ENCODE measurements at places on chromosomes 3 and 15.

DNA sequence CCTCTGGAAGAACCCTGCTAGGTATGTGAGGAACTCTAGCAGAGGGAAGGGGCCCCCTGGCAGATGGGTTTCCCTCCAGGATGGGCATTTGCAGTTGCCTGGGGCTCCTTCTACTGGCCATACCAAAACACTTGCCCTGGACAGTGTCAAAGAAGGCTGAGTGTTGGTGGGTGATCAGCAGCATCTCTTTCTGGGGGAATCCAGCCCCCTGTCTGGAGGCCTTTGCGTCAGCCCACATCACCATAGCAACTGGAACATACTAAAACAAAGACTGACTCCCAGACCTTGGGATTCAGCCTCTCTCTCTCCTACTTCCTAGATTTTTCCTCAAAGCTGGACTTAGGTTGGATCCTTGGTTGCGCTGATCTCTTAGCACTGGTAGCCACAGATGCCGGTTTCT, 8.1 kb downstream of the CEMIP start:
- DNase-seq = no peak

- no peak for DNase-seq
Measured at GRCh38 chr3:39413691-39414420, 7.3 kb downstream of the RPSA start.

DNA sequence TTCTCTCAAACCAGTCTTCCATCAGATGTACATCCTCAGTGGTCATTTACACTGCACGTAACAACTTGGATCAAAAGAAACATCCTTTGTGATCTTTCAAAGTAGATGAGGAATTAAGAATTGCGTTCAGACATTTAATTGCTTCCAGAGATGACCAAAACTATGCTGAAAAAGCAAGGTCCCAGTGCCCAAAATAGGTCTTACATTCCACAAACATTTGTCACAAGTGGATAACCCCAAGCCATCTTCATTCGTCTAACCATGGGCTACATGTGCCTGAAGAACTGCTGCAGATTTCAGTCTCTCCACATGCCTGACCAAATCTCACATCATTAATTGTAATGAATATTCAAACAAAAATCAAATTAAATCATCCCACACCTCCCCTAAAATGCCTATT, 273.6 kb downstream of the SHOX2 start:
- no peak for DNase-seq

DNA sequence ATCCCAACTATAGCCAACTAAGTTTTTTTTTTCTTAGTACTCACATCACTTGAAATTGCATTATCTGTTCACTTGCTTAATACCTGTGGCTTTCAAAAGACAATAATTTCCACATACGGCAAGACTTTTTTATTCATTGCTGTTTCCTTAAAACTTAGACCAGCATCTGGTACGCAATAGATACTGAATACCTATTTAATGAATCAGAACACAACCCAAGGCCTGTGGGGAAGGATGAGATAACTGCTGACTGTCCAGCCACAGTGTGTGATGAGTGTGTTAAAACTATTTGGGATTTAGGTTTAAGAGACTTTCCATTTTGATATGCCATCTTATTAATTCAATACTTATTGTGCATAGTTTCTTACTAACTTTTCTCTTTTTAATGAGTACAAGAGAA, 988.7 kb downstream of the NTRK3 start:
- no peak for DNase-seq

DNA sequence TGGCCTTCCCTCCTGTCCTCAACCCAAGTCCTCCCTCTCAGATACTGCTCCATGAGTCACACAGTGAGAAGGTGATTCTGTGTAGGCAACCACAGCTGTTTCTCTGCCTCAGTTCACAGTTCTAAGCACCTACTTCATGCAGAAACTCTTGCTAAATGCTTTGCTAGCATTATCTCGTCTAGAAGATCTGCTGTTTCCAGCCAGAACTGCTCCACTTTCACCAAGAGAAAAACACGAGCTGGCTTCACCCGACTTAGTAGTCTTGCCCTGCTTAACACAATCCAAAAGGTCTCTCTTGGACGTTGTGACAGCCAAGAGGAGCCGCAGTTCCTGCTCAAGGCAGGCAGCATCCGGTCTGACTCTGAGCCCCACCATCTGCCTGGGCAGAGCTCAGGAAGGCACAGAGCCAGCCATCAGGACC, 272.1 kb downstream of the UACA start:
- no peak for DNase-seq

- DNase-seq = no peak
Measured at GRCh38 chr3:95752199-95752598, 1062.2 kb upstream of the EPHA6 start.

- DNase-seq = peak; percentile 17
Measured at GRCh38 chr3:119559441-119559963, at the start of gene CD80. Gene CD80 (minus strand): TSS chr3:119559614. CDS start chr3:119557728, 1,886 bp downstream.

- no peak for DNase-seq
Measured at GRCh38 chr15:99916668-99917223, 183.5 kb upstream of the LYSMD4 start.

DNA sequence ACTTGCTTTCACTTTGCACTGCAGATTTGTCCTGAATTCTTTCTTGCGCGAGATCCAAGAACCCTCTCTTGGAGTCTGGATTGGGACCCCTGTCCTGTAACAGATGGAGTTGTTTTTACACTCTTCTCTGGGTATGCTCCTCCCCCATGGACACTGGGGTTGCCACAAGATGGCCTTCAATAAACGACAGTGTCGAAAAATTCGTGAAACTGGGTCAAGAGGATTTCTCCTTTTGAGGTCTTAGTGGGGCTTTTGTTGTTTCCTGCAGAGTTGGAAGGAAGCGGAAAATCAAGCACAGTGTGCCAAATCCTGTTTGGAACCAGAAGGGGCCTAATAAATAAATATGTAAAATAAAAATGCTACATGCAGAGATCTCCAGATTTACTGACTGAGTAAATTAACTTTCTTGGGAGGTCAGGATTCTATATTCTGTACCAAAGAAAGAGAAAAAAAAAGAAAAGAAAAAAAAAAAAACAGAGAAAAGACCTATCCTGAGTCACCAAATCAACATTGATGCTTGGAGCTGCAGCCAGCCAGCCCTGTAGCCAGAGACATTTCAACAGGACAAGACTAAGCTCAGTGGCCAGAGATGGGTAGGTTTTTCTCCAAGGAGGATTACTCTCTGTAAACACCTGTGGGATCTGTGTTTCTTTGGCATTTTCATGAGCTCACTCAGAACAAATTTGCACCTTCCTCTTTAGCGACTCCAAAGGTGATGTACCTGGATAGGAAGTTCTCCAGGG, 24.8 kb downstream of the CCDC80 start:
- DNase-seq = no peak

GRCh38 chr15:90031231-90031791, 30.2 kb downstream of the ZNF710 start:
- no peak for DNase-seq

DNA sequence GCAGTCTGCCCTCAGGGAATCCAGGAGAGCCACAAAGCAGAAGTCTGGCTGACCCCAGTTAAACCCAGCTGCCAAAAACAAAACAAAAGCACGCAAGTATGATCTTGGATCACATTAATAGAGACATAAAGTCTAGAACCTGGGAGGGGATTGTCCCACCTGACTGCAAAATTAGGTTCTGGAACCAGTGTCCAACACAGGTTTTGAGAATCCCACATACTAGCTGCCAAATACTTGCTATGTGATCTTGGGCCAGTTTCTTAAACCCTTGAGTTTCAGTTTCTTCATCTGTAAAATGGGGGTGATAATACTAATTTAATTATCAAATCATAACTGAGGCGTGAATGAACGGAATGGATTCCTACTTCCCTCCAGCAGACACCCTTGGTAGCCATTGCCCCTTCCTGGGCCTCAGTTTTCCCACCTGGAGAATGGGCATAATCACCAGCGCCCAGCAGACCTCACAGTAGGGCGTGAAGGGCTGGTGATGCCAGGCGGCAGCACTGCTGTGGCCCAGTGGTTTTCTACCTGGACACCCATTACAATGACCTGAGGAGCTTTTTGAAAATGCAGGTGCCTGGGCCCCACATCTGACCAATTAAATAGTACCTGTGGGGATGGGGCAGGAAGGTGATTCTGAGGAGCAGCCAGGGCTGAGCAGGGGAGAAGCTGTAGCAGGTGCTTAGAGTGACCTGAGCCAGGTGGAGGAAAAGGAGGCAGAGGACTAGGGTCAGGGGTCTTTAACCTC, 32.2 kb downstream of the GRIP2 start:
- DNase-seq = no peak

DNA sequence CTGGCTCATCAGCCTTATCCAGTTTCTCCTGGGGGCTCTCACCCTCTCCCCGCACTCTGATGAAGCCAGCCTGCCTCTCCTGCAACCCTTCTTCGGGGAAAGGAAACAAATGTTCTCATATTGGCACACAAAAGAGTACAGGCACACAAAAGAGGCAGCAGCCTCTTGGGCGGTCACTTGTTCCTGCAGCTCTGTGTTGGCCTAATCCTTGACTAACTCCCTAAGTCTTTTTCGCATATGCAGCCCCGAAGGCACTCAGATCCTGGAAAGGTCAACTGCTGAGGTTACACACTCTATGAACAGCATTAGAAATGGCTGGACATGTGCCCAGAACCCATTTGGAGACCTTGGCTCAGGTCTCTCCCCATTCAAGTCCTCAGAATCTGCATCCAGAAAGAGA, 7.4 kb upstream of the CAMP start:
- DNase-seq = no peak

- no peak for DNase-seq
Measured at GRCh38 chr15:47813748-47814384, 96.6 kb downstream of the SEMA6D start.

GRCh38 chr3:51637941-51638471, 33.0 kb upstream of the TEX264 start:
- DNase-seq = peak; percentile 25

DNA sequence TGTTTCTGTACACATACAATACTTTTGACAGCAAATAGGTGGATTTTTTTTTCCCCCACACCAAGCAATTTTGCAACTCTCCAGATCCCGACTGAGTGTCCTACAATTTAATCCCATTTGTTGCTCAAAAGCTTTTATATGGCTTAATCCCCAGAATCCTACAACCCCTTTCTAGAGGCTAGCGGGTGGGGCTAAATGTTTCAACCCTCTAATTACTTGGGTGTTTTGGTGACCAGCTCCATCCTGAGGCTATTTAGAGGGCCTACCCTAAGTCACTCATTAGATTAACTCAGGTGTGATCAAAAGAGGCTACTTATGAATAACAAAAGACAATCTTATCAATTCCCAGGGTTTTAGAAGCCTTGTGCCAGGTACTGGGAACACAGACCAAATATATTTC, 21.0 kb upstream of the FBXL2 start:
- no peak for DNase-seq

DNA sequence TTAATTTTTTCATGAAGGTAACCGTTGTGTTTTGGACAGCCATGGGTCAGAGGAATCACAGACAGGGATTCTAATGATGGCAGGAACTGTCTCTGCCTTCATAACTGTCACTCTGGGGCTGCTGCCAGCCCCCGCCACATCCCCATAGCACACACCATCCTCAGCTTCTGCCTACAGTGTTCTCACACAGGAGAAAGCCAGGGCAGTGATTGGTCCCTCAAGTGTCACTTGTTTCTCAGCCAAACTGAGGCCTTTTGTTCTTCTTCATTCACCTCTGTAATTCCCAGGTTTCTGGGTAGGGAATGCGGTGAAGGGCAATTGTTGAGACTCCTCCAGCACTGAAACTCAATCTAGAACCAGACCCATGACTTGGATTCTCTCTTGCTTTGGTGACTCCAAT, 65.4 kb upstream of the C3orf80 start:
- DNase-seq = no peak

DNA sequence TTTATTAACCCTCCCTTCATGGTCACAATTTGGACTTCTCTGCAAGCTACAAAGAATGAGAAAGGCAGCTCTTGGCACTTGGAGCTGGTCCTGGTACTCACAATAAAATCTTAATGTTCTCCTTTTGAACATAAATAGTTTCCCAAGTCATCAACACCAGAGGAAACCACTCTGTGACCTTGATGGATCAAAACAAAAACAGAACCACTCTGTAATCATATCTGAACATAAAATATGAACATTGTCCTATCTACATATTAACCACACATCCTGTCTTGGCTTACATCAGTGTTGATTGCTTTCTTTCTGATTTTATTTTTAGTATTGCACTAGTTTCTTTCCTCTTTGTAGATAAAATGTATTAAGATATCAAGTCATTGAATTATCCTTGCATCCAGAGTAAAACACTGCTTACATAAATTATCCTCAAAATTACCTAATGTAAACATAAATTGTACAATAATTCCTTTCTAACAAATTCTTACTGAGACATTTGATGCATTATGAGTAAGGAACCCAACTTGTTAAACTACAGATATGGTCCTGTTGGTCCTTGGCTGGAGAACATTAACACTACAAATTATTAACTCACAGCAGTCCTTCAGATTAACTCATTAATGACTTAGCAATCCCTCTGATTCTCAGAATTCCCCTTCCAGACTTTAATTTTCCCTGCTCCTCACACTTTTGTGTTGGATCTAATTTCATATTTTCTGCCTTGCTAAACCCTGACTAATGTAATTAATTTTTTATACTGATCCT, 860.5 kb downstream of the DIPK2A start:
- no peak for DNase-seq

- DNase-seq = no peak
Measured at GRCh38 chr3:43638594-43639447, 17.0 kb upstream of the ANO10 start.

- no peak for DNase-seq
Measured at GRCh38 chr3:1365528-1365927, 272.7 kb downstream of the CNTN6 start.

DNA sequence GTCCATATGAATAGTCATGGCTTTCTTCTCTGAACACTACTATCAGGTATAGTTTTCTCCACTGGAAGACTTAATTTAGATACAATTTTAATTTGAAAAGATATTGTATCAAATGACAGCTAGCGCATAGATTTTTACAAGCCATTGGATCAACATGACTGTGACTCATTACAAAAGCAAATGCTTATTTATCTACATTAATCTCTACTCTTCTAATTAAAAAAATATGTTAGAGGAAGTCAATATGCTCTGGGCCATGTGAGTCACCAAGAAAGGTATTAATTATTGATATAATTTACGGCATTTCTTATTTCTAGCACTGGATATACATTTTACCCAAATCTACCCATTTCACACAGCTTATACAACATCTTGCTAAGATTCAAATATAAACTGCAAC, 800.3 kb upstream of the GBE1 start:
- no peak for DNase-seq

DNA sequence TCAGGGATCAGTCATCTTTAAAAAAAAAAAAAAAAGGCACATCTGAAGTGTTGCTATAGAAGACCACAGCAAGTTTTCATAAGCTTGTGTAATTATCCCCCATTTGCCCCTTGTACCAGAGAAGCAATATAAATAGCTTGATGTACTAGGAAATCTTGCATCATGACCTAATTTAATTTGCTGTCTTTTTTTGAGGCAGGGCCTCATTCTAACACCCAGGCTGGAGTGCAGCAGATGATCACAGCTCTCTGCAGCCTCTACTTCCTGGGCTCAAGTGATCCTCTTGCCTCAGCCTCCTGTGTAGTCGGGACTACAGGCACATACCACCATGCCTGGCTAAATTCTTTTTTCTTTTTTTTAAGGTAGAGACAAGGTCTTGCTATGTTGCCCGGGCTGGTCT, 88.7 kb downstream of the ARIH1 start:
- DNase-seq = no peak

Data from NCI-H510A (cell line).